Activated naive CD4-positive, alpha-beta T cell treated with anti-CD3 and anti-CD28 coated beads, Interleukin-2, amount 50 U/mL, for 72 hours (primary cell): ENCODE measurements at places on chromosomes 1 and 21. TPM values are rescaled to one million over a fixed set of nuclear protein-coding genes. Genes with fewer than 3 reads are reported as not detected.

DNA sequence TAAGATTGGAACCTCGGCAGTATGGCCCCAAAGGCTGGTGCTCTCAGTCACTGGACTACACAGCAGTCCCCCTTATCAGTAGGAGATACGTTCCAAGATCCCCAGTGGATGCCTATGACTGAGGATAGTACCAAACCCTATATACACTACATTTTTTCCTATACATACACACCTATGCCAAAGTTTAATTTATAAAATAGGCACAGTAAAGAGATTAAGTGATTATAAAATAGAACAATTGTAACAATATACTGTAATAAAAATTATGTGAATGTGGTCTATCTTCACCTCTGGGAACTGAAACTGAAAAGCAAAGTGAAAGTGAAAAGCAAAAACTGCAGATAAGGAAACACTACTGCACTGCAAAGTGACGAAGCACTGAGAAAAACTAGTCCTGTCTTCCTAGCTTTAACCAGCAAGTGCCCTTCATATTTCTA is 96.8 kb downstream of the INTS7 start:
- no peak for DNase-seq

PAQR6 gene
- 9.3 TPM for total RNA-seq

DNA sequence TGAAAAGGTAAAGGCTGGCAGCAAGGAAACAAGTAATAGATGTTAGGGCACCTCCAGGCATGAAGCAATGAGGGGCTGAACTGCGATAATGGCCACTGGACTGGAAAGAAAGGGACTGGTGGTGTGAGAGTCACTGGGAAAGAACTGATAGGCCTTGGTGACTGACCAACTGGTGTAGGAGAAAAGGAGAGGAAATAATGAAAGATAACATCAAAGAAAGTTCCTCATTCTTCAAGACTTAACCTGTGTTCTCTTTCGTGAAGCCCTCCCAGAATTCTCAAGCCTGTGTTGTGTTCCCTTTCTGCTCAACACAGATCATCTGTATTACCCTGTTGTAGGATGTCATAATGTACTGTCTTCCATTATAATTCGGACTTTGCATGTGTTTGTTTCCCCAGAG is 20.9 kb upstream of the SNX27 start:
- no peak for DNase-seq

GRCh38 chr1:86504895-86505563 is 36.3 kb downstream of the CLCA1 start:
- no peak for DNase-seq

GRCh38 chr1:94339206-94339927 is 78.8 kb upstream of the ABCD3 start:
- DNase-seq, result no peak

DNA sequence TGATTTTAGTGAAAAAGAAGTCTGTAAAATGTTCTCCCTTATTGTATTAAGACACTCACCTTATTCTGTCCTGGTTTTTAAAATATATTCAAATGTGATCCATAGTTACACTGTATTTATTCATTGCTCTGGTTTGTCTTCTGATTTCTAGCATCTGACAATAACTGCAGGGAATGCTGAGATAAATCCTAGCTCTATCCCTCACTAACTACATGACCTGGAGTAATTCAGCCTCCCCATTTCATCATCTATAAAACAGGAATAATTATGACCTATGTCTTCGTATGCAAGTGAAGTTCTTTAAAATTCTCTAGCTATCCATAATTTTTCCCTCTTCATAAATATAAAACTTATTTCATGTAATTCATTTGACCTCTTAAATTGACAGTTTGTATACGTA is 104.0 kb upstream of the ESRRG start:
- no peak for DNase-seq
